ENCODE measurements at places on chromosomes 7 and 10. TPM values are rescaled to one million over a fixed set of nuclear protein-coding genes. Genes with fewer than 3 reads are reported as not detected.

DNA sequence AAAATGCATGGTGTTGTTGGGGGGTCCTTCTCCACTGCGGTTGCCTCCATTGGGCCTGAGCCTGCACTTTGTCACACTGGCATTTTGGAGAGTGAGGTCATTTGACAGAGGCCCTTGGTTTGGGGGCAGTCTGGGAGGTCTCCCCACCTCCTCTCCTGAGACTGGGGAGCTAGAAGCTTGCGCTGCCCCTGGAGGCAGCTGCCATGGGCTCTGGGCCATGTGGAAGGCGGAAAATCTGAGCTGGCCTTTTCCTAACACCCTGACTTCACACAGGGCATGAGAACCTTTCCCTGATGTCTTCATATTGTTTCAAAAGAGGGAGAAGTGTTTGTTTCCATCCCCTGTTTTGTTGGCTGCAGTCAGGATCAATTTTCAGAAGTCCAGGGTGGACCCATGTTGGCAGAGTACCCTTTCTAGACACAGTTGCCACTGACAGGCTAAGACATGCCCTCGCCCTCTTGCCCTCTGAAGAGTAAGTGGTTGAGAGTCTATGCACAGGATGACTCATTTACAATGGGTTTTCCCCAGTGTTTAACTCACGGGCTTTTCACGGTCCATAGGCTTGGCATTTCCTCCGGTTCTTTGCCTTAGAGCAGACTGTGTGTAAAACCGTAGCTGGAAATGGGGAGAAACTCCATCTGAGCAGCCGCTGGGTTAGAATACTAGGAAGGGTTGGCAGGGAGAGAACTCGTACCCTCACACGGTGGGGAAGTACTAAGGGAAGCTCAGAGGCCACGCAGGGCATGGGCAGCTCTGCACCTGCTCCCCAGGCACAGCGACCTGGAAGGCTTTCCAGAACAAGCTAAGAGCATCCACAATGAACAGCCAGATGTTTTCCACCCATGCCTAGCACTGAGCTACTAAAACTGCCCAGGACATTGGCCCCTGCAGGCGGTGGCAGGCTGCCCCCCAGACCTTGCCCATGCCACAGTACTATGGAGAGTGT lies 655.0 kb downstream of the SDK1 start:
- DNase-seq: no peak

DNA sequence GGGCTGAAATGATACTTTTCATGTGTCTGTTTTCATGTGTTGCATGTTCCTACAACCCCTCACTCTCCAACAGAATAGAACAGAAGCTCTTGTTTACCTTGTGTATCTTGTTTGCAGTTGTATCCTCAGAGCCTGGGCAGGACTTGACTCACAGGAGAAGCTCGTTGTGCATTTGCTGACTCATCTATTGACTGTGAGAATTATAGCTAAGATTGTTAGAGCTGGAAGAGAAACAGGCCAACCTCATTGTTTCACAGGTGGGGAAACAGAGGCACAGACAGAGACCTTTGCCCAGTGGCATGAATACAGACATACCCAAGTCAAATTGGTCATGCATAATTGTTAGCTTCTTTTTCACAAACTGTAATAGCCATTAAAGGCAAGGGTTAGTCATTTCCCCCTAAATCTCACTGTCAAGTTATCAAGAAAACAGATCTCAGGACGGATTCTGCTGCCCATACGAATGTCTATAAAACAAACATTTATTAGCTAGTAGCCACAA lies 4.6 kb upstream of the TSPAN15 start:
- DNase-seq: no peak

VIM gene
- total RNA-seq: 1,603 TPM

- no peak for DNase-seq
Measured at GRCh38 chr7:151679071-151679708, 159.5 kb upstream of the RHEB start.

DNA sequence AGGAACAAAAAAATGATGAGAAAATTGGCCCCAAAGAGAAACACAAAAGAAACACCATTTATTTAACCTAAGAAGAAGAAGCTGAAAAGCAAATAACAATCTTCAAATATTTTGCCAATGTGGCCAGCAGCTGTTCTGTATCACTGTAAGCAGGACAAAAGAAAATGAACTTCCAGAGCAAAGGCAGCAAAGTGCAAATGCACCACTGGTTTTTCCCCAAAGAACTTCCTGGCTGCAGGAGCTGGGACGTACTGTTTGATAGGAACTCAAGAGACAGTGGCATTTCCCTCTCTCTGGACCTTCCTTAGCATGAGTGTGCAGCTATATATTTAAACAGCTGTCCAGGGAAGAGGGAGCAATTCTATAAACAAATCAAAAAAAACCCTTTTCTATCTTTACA lies 60.4 kb downstream of the RNLS start:
- DNase-seq: no peak

GRCh38 chr7:94045581-94045980 lies 41.4 kb upstream of the BET1 start:
- no peak for DNase-seq

GRCh38 chr10:13296476-13296875 lies 3.4 kb downstream of the PHYH start:
- no peak for DNase-seq

SEC31B gene
- 49.2 TPM for total RNA-seq

DNA sequence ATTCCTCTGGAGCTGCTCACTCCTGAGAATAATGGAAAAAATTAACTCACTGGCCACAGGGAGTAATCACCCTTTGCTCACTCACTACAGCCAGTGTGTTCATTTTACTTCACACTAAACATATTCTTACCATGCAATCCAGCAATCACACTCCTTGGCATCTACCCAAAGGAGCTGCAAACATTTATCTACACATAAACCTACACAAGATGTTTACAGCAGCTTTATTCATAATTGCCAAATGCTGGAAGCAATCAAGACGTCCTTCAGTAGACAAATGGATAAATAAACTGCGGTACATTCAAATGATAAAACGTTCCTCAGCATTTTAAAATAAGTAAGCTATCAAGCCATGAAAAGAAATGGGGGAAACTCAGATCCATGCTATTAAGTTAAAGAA lies 34.2 kb upstream of the POM121L12 start:
- no peak for DNase-seq

ITPRID1 gene
- not detected for total RNA-seq

DNA sequence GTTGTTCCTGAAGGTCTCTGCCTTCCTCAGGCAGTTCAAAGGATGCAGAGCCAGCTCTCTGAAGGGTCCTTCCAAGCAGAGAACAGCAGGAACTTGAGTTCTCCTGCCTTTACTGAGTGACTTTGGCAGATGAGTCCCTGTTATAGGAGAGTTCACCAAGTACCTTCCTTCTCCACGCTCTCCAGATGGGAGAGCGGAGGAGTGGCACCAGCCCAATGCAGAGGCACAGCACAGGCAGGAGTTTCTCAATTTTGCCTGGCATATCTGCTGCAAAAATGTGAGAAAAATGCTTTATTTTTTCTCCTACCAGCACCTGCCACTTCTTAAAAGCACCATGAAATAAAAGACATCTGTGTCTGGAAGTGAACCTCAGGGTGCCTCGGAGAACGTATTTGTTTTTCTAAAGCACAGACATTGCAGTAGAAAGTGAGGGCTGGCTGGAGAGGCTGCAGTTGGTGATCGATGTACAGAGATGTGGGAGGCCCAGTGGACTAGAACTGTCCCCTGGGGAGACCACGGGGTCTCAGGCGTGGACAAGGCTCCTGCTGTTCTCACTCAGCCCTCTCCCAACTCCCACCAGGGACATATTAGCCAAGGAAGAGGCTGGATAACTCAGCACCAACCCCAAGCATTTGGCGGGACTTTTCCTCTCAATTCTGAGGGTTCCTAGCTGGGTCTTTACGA lies 174.5 kb downstream of the WDR37 start:
- DNase-seq: no peak

DNA sequence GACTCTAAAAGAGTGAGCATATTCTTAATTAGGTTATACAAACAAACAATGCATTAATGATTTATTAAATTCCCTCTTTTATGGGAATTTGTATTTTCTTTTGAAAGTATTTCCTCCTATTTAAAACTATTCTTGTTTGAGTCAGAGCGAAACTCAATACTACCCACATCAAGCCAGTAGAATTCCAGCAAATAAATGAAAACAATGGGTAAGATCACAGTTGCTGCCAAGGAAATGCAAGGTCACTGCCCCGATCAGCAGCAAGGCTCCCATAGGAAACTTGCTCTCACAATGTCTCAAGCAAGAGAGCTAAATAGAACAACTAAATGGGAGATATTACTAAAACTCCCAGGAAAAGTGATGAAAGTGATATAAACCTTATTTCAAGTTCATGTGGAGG lies 206.3 kb downstream of the THSD7A start:
- DNase-seq: no peak

Measured in CD4-positive, alpha-beta T cell (primary cell).